AML-193 (cell line): ENCODE measurements at places on chromosomes 12 and 14.

DNA sequence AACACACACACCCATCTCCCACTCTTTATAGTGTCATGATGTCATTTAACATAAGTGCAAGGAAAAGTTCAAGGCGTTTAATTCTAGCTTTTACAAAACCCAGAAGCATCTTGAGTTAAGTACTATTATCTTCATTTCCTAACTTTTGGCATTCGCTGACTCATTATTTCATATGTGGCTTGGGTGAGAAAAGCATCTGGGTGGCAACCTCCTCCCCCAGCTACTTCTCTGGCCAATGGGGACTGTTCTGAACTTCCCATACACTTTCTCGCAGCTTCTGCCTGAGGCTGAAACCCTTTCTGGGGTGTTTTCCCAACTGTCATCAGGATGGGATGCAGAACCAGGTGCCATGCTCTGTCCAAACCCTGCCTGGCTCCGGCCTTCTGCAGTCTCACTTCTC lies 2.8 kb upstream of the MARK3 start:
- peak; percentile 67 for DNase-seq

DNA sequence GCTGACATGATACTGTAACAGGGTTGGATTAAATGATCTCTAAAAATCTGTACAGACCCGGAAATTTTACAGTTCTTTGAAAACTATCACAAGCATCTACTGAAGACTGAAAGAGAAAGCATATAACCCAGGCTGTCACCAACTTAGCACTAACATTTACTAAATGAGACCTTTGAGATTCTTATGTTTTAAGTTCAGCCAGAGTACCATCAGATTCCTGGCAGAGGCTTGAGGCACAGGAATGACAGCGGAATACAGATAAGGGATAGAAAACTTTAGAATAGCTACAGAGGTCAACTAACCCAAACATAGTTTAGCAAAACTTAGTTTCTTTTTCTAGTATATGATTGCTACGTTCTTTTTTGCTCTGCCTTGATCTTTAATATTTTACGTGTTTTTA lies 91.6 kb upstream of the FERMT2 start:
- no peak for DNase-seq

- DNase-seq = peak; percentile 17
Measured at GRCh38 chr14:71324767-71325272, 417.6 kb downstream of the PCNX1 start.

DNA sequence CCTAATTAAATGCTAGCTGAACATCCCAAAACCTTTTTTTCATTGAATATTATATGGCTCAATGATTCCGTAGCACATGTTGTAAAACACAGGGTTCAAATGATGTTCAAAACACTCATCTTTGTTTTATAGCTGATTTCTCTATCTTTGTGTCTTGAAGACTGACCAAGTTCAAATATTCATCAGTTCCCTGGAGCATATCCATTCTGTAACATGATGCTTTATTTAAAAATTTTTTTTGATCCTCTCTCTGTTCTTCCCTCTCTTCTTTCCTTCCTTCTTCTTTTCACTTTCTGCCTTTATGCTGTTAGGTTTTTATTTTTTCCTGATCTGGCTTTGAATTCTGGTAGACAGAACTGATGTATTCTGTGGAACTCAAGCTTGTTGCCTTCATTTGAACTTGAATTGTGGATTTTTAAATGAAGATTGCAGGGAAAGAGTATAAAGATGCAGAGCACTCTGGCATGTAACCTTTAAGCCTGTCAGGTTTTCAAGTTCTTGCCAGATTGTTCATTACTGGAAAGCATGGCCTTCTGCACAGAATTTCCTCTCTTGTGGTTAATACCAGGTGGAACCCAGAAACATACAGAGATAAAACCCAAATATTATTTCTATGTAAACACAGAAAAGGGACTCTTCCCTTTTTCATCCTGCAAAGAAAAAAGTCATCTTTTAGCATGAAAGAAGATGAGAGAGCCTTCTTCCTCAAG lies 39.5 kb downstream of the PROX2 start:
- DNase-seq = no peak

- no peak for DNase-seq
Measured at GRCh38 chr12:114799574-114800487, 115.9 kb upstream of the TBX3 start.

- no peak for DNase-seq
Measured at GRCh38 chr12:93106910-93107309, 177.8 kb upstream of the EEA1 start.
